ENCODE measurements at places on chromosomes 1 and 21. TPM values are rescaled to one million over a fixed set of nuclear protein-coding genes. Genes with fewer than 3 reads are reported as not detected.

CELA3A gene
- not detected for total RNA-seq

KRTAP7-1 gene
- total RNA-seq, result not detected

SEC16B gene
- 0.75 TPM for total RNA-seq

TNFRSF14 gene
- 0.33 TPM for total RNA-seq

SERINC2 gene
- 30.0 TPM for total RNA-seq

TMEM51 gene
- total RNA-seq, result 38.6 TPM
